ENCODE measurements at places on chromosomes 4 and X.

DNA sequence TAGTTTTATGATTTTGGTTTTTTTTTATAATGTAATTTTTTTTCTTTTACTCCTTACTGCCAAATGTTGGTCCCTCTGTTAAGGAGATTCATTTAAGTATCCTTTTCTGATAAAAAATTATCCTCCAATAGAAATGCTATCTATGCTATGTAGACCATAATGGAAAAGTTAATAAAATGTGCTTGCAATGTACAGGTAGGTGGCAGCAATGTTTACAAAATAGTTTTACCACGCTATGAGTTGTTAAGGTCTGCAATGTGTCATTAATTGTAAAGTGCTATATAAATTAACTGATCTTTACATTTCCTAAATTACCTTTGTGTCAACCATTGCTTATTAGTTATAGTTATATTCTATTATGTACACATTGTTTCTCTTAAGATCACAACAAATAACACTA, 3.8 kb upstream of the CENPC start:
- DNase-seq = peak; percentile 47

DNA sequence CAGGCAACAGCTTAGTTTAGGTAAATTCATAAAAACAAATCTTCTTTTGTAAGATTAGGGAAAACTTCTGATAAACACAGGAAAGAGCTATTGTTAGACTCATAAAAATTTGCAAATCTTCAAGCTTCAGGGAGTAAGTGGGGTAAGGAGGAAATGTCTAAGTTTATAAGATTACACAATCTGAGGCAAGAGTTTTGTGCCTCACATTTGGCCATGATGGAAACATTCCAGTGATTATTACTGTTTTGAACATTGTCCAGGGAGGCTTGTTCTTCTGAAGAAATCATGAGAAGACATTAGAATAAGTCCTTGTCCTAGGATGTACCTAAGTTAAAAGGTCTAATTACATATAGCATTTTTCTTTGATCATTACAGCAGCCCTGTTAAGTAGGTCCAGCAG, 72.8 kb downstream of the MAOB start:
- no peak for DNase-seq

- no peak for DNase-seq
Measured at GRCh38 chr4:147480891-147481576, at the start of gene EDNRA. Gene EDNRA (plus strand): TSS chr4:147481097. CDS start chr4:147485682, 4,585 bp downstream.

DNA sequence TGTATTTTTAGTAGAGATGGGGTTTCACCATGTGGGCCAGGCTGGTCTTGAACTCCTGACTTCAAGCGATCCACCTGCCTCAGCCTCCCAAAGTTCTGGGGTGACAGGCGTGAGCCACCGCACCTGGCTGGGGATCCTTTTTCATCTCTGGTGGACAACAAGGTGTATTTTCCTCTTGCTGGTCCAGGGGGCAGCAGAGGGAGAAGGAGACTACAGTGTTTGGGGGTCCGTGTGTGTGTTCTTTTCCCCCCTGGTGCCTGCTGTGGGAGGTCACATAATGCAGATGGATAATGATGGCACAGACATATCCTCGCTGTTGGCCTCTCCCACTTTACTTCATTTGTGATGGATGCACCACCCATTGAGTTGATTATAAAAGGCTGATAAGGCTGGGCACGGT, 39.0 kb upstream of the CD99 start:
- DNase-seq = no peak

- no peak for DNase-seq
Measured at GRCh38 chrX:19162851-19163250, 40.6 kb upstream of the ADGRG2 start.

Data from NCI-H1105 treated with DMSO at 0.1 percent for 48 hours (cell line).